LNCaP clone FGC (cell line): ENCODE measurements at places on chromosomes 12 and 14.

DNA sequence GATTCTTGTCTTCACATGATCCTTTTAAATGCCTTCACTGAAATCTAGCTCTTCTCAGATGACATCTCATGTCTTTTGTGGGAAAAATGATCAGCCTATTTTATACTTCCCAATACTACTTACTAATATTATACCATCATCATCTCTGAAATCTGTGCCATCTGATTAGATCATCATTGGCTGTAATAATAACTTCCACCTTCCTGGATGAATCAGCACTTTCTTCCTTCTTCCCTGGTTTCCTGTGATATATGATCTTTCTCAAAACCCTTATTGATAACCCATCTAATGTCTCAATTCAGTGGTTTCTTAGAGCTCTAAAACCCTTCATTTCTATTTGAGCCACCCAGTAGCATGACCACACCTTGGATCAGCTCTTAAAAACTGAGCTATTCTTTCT is 30.9 kb downstream of the GPR137C start:
- DNase-seq = no peak

- DNase-seq = no peak
Observed at GRCh38 chr12:99223579-99223978, 424.0 kb upstream of the GARIN6 start.

GRCh38 chr12:29159661-29160060 is 10.6 kb downstream of the FAR2 start:
- no peak for DNase-seq

DNA sequence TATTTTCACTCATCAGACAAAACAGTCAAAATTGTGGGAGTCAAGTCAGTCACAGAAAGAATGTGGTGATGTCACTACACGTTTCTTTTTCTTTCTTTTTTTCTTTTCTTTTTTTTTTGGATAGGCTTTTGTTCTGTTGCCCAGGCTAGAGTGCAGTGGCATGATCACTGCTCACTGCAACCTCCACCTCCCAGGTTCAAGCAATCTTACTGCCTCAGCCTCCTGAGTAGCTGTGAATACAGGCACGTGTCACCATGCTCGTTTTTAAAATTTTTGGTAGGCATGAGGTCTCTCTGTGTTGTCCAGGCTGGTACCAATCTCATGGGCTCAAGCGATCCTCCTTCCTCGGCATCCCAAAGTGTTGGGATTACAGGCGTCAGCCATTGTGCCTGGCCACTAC is 2.3 kb downstream of the CLECL1 start:
- DNase-seq = no peak

- DNase-seq = no peak
Observed at GRCh38 chr12:106647793-106648514, 65.2 kb downstream of the RFX4 start.
